ENCODE measurements at places on chromosomes 16 and 17.

DNA sequence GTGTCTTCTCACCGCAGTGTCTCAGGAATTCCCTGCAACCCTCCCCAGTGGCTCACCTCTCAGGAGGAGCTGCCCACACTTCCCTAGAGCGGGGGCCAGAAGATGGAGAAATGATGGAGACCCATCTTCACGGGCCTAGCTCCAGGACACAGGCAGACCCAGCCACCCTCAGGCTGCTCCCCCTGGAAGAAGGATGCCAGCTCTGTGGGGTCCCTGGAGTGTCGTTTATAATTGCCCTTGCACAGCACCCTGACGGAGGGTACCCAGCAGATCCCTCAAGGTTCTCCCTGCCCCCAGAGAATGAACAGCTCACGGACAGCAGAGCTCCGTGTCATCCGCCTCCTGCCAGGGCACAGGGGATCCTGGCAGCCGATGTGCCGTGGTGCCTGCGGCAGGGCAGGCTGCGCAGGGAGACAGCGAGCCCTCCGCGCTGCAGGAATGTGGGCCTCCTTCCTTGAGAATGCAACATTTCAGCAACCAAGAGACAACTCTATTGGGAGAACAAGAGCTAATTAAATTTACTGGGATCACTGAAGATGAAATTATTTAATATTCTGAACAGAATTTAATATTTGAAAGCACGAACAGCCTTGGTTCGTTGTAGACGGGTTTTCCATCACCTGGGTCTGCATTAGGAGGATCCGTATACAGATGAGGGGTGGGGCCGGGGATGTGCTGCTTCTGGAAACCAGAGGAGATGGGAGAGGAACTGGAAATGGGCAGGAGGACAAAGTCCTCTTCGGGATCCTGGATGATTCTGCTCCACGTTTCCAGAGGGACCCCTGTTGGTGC, 21.0 kb upstream of the RBFOX3 start:
- DNase-seq: no peak

DNA sequence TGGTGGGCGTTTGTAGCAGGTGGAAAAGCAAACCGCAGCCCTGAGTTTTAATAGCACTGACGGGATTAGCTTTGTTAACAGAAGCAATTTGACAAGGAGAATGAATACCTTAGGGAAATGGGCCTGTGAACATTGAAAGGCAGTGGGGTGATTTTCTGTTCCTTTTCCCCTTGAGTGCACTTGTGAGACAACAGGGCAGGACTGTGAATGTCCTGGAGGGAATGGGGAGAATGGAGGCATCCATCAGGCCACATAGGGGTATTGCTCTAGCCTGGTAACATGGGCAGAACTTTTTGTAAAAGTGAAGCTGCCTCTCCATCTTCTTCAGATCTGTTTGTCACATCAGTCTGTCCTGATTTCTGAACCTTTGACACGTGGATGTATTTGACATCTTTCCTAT, 26.2 kb downstream of the USP43 start:
- no peak for DNase-seq

DNA sequence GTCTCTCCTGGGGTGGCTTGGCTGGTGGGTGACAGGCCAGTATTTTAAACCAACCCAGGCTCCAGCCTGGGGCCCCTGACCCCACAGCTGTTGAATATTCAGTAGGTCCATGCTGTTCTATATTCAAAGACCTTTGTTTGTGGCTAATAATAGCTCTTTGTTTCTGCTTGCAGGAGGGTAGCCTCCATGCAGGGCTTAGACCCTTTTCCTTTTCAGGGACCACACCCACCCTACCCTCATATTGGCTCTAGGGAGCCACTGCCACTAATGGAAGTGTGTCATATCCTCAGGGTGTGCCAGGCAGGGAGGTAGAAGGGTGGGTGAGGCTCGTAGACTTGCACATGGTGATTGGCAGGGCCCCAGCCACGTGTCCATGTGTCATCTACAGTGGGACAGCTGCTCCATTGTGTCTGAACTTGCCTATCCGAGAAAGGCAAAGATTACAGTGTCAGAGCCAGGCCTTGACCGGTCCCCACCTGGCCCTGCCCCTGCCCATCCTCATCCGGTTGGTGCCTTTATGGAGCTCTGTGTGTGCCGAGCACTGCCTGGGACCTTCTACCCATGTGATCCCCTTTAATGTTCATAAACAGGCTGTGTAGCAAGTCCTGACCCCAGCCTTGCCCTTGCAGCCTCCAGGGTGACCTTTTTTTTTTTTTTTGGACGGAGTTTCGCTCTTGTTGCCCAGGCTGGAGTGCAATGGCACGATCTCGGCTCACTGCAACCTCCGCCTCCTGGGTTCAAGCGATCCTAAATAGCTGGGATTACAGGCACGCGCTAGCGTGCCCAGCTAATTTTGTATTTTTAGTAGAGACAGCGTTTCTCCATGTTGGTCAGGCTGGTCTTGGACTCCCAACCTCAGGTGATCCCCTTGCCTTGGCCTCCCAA, 22.1 kb downstream of the TMC7 start:
- DNase-seq: peak; percentile 22

GRCh38 chr17:66859353-66859752, 24.4 kb downstream of the CACNG5 start:
- DNase-seq: no peak

GRCh38 chr16:12583237-12583897, 220.3 kb downstream of the CPPED1 start:
- no peak for DNase-seq
